Activated CD8-positive, alpha-beta memory T cell treated with anti-CD3 and anti-CD28 coated beads for 1 hour (primary cell): ENCODE measurements at places on chromosomes 7 and 10.

- DNase-seq: no peak
These were observed 81.2 kb upstream of the UCN3 start for GRCh38 chr10:5283305-5284158.

- DNase-seq: no peak
These were observed 641.8 kb upstream of the FOXK1 start for GRCh38 chr7:4040109-4040928.

DNA sequence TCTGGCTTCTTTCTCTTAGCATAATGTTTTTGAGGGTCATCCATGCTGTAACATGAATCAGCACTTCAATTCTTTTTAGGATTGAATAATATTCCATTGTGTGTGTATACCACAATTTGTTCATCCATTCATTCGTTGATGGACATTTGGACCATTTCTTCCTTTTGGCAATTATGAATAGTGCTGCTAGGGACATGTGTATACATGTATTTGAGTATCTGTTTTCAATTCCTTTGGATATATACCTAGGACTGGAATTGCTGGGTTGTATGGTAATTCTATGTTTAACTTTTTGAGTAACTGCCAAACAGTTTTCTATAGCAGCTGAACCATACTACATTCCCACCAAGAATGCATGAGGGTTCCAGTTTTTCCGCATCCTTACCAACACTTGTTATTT lies 39.2 kb downstream of the GBF1 start:
- DNase-seq: no peak

DNA sequence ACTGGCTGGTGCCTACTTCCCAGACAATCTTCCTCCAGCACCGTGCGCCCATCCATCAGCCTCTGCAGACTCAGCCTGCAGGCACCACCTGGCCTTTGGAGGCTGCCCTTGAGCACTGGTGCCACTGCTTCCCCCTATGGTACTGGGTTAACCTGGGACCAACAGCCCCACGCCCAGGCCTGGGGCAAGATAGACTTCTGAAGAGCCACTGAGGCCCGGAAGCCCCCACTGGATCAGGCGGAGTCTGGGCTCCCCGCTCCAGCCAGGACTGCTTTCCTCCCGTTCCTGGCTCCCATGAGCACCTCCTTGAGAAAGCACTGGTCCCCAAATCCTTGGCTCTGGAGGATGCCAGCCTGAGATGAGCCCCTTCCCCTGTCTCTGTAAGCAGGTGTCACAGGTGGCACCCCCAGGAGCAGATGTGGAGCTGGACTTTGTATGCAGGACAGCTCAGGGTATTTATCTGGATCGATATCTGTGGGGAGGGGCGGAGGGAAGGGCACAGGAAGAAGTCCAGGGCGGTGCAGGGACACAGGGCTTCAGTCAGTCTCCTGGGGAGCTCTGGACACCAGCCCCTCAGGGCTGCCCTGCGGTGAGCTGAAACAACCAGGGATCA lies 206.5 kb upstream of the PPP2R2D start:
- DNase-seq: no peak

GRCh38 chr10:66917104-66917503 lies 8.7 kb upstream of the LRRTM3 start:
- DNase-seq: no peak

- DNase-seq: no peak
These were observed 673.4 kb downstream of the AUTS2 start for GRCh38 chr7:70271617-70272081.

GRCh38 chr7:39507866-39508551 lies 58.2 kb upstream of the YAE1 start:
- no peak for DNase-seq

DNA sequence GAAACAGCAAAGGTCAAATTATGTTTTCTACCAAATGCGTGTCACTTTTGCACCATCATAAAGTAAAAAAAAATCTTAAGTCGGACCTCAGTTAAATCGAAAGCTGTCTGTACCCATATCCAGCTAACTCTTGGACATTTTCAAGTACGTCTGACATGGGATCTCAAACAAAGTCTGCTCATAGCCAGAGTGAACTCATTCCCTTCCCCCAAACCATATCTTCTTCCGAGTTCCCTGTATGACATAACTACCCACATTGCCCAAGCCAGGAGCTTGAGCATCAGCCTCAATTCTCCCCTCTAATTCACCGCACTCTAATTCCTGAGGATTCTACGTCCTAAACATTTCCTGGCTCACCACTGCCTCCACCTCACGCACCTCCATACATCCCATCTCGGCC lies 44.8 kb upstream of the TARP start:
- DNase-seq: no peak

DNA sequence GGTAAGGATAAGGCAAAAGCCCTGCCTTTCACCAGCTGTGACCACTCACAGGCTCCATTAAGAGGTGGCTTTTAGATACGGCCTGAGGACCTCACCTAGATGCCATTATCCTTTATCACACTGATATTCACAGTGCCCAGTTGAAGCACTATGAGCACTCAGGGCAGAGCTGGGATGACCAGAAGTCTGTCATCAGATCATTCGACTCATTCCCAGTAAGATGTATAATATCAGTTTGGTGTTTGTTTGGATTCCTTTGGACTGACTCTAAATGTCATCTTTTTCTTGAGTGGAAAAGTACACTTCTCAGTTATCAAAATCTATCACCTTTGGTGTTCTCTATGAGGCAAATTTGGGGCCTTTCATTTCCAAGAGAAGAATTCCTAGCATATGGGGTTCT lies 18.7 kb downstream of the CCDC136 start:
- DNase-seq: no peak

DNA sequence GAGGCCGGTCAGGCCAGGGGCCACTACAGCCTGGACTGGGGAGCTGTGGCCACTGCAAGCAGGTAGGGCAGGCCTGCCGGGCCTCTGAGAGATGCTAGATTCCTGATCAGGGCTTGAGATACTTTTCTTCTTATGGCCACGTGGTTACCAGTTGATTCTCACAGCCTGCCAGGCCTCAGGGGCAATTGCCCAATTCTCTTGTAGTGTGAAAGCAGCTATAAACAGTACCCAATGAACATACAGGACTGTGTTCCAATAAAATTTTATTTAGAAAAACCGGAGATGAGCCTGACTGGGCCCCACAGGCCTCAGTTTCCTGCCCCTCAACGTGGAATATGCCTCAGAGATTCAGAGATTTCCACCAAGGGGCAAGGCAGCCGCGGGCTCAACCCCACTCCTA lies 475.2 kb downstream of the TCERG1L start:
- no peak for DNase-seq

- DNase-seq: no peak
These were observed 19.8 kb downstream of the MCMBP start for GRCh38 chr10:119852822-119853221.

DNA sequence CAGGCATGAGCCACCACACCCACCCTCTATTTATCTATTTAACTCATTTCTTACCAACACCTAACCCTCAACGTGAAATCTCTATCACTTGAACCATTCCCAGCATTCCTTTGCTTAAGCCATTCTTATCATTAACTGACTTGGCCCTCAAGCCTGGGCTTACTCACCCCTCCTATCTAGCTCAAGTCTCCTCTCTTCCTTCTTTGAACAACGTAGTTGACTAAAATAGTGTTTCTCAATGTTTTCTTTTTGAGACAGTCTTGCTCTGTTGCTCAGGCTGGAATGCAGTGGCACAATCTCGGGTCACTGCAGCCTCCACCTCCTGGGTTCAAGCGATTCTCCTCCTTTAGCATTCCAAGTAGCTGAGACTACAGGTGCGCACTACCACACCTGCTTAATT lies 7.0 kb downstream of the ANXA7 start:
- DNase-seq: no peak

DNA sequence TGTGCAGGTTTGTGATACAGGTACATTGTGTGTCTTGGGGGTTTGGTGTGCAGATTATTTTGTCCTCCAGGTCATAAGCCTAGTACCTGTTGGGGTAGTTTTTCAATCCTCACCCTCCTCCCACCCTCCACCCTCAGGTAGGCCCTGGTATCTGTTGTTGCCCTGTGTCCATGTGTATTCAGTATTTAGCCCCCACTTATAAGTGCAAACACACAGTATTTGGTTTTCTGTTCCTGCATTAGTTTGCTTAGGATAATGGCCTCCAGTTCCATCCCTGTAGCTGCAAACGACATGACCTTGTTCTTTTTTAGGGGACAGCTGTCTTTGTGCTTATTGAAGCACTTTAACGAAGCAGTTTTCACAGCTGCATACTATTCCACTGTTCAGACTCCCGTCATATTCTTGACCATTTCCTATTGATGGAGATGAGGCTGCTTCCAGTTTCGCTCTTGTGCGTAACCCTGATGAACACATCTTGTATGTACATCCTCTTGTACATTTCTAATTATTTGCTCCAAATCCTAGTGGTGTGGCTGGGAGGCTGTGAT lies 47.4 kb downstream of the LHPP start:
- DNase-seq: no peak

GRCh38 chr7:111082351-111082750 lies 8.6 kb upstream of the LRRN3 start:
- DNase-seq: no peak

GRCh38 chr10:14611968-14612693 lies 162.6 kb downstream of the FAM107B start:
- no peak for DNase-seq

GRCh38 chr7:88155756-88156155 lies 64.1 kb downstream of the SRI start:
- DNase-seq: no peak

DNA sequence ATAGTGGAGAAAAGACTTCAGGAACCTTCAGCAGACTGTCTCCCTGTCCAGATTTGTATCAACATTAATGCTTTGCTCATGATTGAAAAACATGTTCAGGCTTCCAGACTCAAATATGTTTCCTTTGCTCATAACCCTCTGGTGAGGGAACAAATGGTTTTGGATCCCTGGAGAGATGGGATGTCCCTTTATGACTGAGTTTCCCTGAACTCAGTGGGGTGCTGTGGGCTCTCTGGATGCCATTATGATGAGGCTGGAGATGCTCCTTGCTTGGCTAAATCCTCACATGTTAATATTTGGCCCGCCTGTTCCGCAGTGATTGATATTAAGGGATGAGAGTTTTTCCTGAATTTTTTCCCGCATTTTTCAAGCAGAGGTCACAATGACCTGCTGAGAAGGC lies 749.4 kb downstream of the SUGCT start:
- DNase-seq: no peak

DNA sequence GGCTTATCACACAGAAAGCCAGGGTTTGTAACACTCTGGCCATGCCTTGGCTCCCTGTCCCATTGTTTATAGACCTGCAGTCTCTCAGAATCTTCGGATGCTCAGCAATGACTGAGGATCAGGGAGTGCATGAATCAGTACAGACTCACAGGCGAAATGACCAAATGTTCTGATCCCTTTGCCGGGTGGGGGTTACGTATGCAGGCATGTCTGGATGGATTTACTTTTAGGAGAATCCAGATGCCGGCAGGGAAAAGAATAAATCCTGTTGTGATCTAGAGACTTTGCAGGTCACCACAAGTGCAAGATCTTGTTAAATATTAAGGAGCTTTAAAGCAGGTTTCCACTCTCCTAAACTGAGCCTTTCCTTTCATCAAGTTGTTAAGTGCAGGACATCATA lies 149.5 kb downstream of the SFMBT2 start:
- no peak for DNase-seq

DNA sequence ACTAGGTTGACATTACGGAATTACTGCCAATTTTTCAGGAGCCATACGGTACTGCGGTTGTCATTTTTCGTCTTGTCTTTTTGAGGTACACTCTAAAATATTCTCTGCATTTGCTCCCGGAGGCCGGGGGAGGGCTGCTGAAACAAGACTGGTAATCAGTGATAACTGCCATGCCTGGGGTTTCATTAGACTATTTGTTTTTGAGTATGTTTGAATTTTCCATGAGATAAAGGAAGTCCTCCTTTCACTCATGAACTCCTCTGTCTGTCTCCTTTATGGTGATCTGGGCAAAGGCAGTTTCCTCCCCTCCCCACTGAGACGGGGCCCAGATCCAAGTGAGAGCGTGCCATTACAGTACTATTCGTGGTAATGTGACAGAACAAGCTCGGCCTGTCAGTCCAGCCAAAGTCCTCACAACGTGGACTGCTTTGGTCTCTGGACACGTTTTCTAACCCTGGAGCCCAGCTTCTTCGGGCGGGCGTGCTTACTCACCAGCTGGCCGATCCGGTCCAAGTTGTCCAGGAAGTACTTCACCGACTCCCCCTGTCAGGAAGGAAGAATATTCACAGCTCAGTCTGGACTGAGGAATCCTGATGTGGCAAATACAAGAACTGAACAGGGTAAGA lies 45.1 kb downstream of the AMZ1 start:
- no peak for DNase-seq

GRCh38 chr7:45163692-45164052 lies 6.1 kb downstream of the RAMP3 start:
- DNase-seq: no peak

DNA sequence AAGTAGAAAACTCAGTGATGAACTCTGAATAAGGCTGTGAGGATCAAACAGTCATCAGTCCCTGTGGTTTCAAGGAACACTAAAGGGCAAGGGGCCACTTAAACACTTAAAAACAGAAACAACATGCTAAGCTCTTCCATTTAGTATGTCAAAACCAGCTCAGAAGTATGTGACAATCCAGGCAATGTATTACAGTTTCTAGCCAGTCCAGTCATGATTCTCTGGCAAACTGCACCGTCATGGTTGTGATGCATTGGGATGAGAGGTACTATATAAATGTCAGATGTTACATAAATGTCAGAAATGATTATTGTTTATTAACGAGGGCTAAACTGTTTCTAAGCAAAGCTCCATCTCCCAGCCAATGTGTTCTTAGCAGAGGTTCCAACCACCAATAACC lies 4.7 kb upstream of the CREB5 start:
- DNase-seq: no peak

DNA sequence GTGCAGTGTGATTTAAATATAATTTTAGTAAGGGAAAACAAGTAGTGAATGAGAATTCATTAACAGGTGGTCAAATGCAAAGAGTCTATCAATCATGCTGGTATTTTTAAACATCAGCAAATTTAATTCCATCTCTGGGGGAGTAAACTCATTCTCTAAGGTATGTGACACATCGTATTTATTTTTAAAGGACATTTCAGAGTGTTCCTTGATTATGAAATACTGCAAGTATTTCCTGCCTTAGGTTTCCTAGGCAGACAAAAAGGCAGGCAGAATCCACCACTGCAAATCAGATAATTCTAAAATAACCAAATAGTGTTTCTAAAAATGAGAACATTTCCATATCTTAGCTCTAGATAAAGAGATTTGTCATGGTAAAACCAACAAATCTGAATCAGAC lies 193.8 kb downstream of the LRRTM3 start:
- no peak for DNase-seq
